ENCODE measurements at places on chromosomes 1 and 21.

- DNase-seq: no peak
Observed at GRCh38 chr1:200262326-200262965, 147.4 kb downstream of the ZNF281 start.

- DNase-seq: no peak
Observed at GRCh38 chr1:182735343-182735742, 51.0 kb upstream of the RGS8 start.

GRCh38 chr1:146012703-146013558 lies 8.6 kb downstream of the HJV start:
- DNase-seq: peak; percentile 87

DNA sequence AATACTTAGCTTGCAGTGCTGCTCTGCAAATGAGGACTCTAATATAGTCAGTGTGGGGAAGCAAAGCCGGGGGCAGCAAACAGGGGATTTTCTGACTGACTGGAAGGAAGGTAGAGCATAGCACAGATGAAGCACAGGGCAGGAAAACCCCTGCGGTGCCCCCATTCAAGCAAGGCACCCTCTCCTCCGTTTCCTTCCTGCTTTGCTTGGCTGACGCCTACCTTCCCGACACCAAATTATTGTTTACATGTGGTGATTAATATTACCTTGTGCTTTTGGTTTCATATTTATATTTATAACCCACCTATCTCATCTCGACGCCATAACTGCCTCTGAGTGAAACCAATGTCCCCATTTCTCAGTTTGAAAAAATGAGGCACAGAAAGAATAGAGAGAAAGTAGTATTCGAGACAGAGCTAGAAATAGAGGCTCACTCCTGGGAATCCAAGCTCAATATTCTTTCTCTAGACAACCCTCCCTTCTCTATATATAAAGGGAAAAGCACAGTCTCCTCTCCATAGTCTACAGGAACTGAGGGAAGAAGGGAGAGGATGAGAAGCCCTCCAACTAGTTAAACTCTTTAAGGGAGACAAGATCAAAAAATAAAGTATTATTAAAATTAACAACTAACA lies 41.3 kb downstream of the PIK3C2B start:
- no peak for DNase-seq

DNA sequence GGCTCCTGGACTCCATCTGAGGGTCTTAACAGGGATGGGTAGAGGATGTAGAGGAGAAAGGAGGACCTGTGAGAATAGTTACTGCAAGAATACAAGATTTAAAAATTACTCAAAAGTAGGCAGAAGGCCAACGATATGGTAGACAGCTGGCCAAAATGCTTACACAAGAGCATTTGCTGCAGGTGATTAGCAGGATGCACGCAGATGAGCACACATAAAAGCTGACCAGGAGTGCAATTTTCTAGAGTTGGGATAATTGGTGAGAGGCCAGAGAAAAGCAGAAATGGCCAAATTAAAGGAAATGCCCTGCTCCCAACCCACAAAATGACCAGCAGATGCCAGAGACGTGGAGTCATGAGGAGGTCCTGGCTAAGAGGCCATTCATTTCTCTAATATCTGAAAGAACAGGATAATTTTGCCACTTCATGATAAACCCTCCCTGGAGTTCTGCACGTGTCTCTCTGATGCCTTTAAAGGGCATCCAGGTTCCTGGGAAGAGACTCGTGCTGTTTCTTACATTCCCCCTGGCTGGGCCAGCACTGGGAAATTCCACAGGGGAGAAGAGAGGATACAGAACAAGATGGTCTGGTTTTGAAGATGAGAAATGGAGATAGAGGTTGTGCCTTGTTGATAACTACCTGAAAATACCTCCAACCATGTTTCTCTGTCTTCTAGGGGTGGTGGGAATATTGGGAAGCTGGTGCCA lies 62.3 kb upstream of the KCNA3 start:
- DNase-seq: no peak

DNA sequence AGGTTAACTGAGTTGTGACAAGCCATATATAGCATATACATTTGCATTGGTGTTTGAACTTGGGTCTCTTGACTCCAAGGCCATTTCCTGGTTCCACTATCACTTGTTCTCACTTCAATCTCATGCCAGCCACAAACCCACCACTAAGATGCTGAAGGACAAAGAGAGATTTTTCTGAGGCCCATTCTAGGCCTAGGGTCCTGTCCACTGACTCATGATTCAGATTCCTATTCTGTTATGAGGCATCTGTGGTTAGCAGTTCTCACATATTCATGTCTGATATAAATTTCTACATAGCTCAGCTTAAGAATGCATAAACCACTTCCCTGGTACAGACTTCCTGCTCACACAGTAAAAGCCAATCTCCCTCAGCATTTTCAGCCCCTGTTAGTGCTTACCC lies 326.1 kb upstream of the BEND5 start:
- DNase-seq: peak; percentile 97

GRCh38 chr1:170590921-170591705 lies 59.1 kb downstream of the GORAB start:
- DNase-seq: no peak

DNA sequence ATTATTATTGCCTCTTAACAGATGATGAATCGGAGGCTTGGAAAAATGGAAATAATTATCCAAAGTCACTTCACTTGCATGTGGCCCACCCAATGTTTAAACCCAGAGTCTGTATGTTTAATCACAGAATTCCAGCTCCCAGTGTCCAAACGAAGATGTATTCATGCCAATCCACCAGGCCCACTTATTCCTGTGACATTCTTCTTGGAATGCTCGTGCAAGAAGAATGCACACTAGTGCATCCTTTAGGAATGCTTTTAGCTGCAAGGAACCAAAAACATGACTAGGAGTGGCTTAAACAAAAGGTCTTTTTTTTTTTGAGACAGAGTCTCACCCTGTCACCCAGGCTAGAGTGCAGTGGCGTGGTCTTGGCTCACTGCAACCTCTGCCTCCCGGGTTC lies 8.9 kb upstream of the OPRD1 start:
- peak; percentile 37 for DNase-seq

Data from fibroblast of upper back skin (primary cell).